ENCODE measurements at places on chromosomes 3 and 15.

DNA sequence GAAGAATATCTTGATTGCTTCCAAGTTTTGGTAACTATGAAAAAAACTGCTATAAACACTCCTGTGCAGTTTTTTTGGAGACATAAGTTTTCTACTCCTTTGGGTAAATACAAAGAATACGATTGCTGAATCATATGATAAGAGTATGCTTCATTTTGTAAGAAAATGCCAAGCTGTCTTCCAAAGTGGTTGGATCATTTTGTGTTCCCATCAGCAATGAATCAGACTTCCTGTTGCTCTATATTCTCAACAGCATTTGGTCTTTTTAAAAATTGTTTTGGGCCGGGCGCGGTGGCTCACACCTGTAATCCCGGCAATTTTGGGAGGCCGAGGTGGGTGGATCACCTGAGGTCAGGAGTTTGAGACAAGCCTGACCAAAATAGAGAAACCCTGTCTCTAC, 14.5 kb downstream of the BTD start:
- DNase-seq = no peak

GRCh38 chr15:90297021-90297420, 31.5 kb downstream of the NGRN start:
- DNase-seq = no peak

- no peak for DNase-seq
Observed at GRCh38 chr3:194421-194820, 2.1 kb upstream of the CHL1 start.

- no peak for DNase-seq
Observed at GRCh38 chr15:55250941-55251340, 38.7 kb downstream of the RAB27A start.

DNA sequence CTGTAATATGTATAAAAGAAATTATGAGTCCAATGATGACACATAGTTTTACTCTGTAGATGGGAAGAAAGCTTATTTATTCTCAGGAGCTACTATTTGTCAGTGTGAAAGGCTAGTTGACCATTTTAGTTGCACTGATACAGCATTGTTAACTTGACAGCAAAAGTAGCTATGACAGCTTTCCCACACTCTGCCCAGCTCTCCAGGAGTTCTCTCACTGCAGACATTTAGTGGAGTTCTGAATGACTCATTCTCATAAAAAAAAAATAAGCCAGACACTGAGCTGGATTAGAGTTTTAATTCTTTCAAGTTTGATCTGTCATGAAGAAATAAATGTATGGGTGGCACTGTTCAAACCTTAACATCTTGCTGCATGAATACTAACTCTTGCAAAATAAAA, 77.2 kb upstream of the CFAP20DC start:
- DNase-seq = no peak

GRCh38 chr3:142022381-142022780, 127.0 kb downstream of the TFDP2 start:
- no peak for DNase-seq

DNA sequence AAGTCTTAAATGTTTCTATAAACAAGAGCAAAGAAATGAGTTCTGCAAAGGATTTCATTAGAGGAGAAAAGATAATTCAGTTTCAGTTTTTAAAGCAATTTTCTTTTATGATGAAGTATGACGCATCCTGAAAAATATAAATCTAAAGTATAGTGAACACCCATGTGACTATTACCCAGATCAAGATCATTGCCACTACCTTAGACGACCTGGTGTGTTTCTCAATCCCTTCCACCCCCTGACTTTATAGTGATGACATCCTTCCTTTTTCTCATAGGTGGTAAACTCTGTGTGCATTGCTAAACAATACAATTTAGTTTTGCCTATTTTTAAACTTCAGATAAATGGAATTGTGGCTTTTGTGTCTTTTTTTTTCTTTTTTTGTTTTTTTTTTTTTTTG, 8.4 kb downstream of the STT3B start:
- DNase-seq = no peak

GRCh38 chr15:74830868-74831267, 4.4 kb downstream of the CPLX3 start:
- DNase-seq = no peak

GRCh38 chr3:23590424-23591273, 215.1 kb upstream of the UBE2E1 start:
- DNase-seq = no peak

- DNase-seq = no peak
Observed at GRCh38 chr3:104514776-104515175, 851.9 kb upstream of the ALCAM start.

DNA sequence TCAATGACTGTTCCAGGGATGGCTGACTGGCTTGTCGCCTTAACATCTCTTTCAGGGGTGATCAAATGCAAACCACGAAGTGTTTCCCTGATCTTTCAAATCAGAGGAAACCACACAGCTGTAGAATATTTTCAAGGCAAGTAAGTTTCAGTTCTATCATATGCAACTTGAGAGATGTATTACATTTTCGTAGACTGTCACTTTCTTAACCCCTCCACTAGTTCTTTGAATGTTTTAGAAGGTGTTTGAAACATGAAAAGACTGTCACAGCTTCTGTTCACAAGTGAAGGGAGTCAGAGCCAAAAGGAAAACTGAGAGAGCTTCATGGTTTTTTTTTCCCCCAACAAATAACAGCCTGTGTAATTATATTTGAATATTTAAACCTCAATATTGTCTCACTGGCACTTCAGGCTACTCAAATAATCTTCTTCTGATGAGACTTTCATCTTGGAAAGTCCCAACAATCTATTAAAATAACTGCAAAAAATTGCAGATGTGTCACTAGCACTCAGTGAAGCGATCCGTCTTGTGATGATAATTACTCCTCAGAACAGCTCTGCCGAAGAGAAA, 25.9 kb upstream of the CAPN7 start:
- DNase-seq = no peak

DNA sequence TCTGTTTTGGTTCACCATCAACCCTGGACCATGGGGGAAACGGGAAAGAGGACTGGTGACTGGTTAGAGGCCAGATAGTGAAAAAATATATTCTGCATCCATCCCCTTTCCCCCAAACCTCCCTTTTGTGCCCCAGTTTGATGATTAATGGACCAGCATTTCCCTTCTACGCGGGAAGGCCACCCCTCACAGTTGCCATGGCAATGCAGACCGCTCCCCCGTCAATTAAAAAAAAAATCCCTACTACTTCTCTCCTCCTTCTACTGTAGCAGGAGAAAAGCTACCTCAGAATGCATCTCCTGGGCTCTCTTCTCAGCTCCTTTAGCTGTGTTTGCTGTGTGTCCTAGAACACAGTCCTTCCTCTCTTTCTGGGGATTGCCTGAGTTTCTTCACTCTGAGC, 4.0 kb downstream of the BAHD1 start:
- DNase-seq = no peak

GRCh38 chr3:194886836-194887235, 201.2 kb downstream of the FAM43A start:
- DNase-seq = no peak

DNA sequence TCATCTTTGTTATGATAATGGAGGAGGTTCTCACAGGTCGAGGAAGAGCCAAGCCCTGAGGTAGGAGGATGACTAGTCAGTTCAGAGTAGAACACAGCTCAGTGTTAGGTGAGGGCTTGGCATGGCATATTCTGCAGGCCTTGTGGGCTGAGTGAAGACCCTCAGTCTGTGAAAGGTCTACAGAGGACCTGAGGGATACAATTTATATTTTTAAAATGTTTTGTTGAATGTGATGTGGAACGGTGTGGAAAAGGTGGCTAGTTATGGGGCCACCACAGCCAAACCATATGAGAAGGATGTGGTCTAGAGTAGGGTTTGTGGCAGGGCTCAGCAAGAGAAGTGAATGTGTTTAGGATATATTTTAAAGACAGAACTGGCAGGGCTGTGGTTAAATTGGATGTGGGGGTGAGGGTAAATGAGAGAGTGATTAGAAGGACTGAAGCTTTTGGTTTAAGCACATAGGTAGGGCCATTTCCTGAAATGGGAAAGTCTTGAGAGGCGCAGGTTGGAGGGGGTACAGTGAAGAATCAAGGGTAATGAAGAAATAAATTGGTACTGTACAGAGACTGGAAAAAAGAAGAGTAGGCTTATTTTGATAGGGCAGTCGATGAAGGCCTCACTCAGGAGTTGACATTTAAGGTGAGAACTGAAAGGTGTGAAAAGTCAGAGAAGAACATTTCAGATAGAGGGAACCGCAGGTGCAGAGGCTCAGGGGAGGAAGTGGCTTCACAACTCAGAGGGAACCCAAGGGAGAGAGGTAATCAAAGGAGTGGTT, 60.5 kb downstream of the SPTSSB start:
- DNase-seq = no peak

DNA sequence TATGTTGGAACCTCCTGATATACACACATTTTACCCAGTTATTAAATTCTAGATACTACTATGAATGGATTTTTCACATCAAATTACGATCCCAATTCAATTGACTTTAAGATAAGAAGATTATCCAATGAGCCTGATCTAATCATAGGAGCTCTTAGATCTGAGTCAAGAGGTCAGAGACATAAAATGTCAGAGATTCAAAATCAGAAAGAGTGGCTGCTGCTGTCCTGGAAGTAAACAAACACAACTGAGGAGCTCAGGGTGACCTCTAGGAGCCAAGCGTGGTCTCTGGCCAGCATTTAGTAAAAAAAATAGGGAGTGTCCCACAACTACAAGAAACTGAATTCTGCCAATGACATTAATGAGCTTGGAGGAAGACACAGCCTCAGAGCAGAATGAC, 557.1 kb upstream of the CBLB start:
- no peak for DNase-seq

- no peak for DNase-seq
Observed at GRCh38 chr15:46941241-46941640, 776.1 kb upstream of the SEMA6D start.

- DNase-seq = no peak
Observed at GRCh38 chr3:173465112-173465511, 67.6 kb downstream of the NLGN1 start.

GRCh38 chr3:127535901-127536829, 54.4 kb downstream of the TPRA1 start:
- DNase-seq = no peak

GRCh38 chr15:60264088-60264487, 133.7 kb downstream of the ANXA2 start:
- DNase-seq = no peak

DNA sequence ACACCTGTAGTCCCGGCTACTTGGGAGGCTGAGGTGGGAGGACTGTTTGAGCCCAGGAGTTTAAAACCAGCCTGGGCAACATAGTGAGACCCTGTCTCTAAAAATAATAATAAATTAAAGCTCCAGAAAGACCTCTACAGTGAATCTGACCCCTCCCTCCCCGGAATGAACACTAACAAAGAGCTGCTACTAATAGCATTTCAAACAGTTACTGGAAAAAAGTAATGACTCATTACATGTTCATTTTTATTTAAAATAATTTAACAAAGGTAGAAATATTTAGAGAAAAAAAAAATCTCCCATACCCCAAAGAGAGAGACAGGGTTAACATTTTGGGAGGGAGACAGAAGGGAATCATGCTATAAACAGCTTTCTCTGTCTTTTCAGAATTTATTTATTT, 2.2 kb upstream of the UBA3 start:
- no peak for DNase-seq

DNA sequence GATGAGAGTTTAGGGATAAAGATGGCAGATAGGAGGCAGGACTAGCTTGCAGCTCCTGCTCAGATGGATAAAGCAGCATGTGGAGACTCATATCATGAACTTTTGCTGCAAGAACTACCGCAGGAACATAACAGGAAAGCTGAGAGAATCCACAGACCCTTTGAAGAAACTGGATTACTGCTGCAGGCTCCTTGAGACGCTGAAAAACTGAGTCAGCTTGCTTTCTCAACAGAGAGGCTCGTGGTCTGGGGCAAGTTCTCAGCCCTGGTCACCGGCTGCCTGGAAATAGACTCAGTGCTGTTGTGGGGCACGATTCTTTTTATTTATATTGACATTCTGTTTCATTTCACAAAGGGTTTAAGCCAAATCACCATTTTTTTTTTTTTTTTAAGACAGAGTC, 28.8 kb upstream of the TRIM59 start:
- DNase-seq = no peak

Measured in activated CD4-positive, alpha-beta T cell treated with anti-CD3 and anti-CD28 coated beads for 24 hours (primary cell).